ENCODE measurements at places on chromosomes 1 and 21.

GRCh38 chr1:24928689-24929397 lies 1.2 kb downstream of the RUNX3 start:
- no peaks in the 10 kb centered on the region for H3K27me3 ChIP-seq
- peak overlapping the region; percentile 67 for H3K27ac ChIP-seq
- peak overlapping the region; percentile 93 for H3K4me3 ChIP-seq
- H3K4me1 ChIP-seq: peaks cover 62% of the 10 kb centered on the region
- peaks cover 79% of the 10 kb centered on the region for H3K36me3 ChIP-seq

DNA sequence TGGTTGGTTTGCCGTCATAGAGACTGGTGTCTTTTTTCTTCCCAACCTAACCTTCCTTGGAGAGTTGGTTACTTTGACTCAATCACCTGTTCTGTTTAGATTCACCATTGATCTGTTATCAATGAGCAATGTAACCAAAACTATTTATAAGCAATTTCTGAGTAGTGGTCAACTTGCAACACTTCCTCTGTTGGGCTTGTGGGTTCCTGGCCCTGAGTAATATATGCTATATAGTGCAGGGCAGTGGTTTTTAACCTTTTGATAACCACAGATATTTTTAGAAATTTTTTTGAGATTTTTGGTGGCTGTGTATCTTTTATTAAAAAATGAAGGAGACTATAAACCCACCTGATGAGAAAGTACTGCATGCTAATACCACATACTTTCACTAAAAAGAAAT lies 9.4 kb upstream of the XCL1 start:
- peaks cover 4% of the 10 kb centered on the region for H3K4me1 ChIP-seq
- H3K4me3 ChIP-seq: no peak overlapping the region
- no peak for DNase-seq
- peaks cover 17% of the 10 kb centered on the region for H3K27me3 ChIP-seq
- peaks cover 2% of the 10 kb centered on the region for H3K36me3 ChIP-seq

DNA sequence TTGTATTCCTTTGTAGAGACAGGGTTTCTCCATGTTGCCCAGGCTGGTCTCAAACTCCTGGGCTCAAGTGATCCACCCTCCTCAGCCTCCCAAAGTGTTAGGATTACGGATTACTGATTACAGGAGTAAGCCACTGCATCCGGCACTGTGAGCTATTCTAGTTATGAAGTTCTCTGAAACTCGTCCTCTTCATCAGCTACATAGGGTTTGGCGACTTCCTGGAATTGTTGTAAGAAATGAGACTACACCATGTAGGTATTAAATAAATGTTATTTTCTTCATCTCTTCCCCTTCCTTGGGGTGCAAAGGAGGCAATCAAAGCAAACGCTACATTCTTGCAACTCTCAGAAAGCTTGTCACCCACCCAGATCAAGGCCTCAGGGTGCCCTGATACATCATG lies 131.2 kb upstream of the TIAM1 start:
- DNase-seq: no peak
- peaks cover 10% of the 10 kb centered on the region for H3K27me3 ChIP-seq
- H3K27ac ChIP-seq: no peak overlapping the region
- no peaks in the 10 kb centered on the region for H3K4me1 ChIP-seq
- H3K4me3 ChIP-seq: no peak overlapping the region

DNA sequence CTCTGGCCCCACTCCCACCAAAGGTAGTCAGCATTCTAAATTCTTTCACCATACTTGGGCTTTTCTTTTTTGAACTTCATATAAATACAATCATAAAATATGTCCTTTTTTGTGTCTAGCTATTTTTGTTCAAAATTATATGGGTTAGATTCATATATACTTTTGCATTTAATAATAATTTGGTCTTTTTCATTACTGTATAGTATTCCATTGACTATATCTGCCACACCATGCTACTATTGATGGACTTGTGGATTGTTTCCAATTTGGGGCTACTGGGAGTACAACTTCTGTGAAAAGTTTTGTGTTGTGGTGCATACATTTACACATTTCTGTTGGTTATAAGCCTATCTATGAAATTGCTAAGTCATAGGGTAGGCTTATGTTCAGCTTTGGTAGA lies 85.7 kb downstream of the GLUL start:
- no peaks in the 10 kb centered on the region for H3K36me3 ChIP-seq
- no peak overlapping the region for H3K27ac ChIP-seq
- no peak for DNase-seq

DNA sequence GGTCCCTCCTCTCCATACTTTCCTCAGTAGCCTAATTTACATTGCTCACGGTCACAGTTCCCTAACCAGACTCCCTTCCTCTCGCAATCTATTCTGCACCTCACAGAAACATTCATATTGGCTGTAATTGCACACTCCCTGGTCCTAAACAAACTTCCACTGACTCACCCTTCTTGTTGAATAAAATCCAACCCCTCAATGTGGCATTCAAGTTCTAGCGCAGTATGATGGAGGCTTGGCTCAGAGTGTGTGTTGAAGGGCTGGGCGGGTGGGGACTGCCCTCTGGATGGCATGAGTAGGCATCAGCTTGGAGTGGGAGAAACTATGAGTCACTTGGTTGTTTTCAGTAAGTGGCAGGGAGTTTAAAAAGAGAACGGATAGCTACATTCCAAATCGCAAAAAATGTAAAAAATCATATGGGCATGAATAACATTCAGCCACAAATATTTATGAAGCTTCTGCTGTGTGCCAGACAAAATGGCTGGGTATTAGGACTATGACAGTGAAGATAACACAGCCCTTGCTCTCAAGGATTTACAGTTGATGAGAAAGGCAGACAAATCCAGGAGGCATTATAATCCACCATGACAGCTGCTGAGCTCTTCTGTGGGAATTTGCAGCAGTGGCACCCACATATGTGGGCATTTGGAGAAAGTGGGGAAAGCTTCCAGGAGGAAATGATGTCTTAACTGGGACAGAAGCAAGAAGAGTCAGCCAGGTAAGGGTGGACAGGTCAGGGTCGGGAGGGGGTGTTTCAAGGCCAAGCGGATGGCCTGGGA lies 42.2 kb upstream of the LYST start:
- H3K4me1 ChIP-seq: peaks cover 38% of the 10 kb centered on the region
- H3K27me3 ChIP-seq: peaks cover 8% of the 10 kb centered on the region
- no peaks in the 10 kb centered on the region for H3K36me3 ChIP-seq
